ENCODE measurements at places on chromosomes 3 and 15. TPM values are rescaled to one million over a fixed set of nuclear protein-coding genes. Genes with fewer than 3 reads are reported as not detected.

DPPA2 gene
- total RNA-seq = not detected

SLC30A4 gene
- 7.3 TPM for total RNA-seq

DUOXA2 gene
- total RNA-seq = not detected

CCDC54 gene
- total RNA-seq = not detected
